ENCODE measurements at places on chromosomes 2 and 18.

GRCh38 chr2:54673501-54673998 lies 49.9 kb upstream of the EML6 start:
- no peak for DNase-seq

DNA sequence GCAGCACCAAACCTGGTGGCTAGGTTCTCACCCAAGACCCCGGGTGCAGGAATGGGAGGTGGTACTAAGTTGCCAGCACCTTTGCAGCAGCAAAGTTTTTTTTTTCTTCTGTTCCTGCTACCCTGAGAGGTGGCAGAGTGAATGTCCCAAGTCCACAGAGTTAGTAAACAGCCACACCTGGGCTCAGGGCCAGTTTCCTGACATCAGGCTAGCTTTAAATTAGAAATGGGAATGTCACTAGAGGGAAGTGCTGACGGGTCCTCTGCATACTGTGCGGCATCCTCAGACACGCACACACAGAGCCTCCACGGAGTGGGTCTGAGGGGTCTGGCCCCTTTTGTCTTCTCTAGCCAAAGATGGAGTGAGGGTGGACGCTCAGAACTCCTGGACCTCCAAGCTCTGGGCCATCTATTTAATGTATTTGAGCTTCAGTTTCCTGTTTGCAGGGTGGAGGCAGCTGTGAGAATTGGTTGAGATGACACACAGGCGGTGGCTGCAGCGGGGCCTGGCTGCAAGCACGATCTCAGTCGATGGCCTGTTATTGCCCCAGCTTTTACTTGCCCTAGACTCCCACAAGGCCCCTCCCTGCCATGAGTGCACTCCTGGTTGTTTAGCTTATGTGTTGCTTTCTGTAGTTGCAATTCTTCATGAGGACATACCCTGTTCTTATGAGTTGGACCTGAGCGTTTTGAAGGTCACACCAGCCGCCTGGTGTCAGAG lies 751.4 kb upstream of the HS6ST1 start:
- DNase-seq: no peak

GRCh38 chr2:237068005-237068576 lies 17.6 kb upstream of the COPS8 start:
- DNase-seq: no peak

DNA sequence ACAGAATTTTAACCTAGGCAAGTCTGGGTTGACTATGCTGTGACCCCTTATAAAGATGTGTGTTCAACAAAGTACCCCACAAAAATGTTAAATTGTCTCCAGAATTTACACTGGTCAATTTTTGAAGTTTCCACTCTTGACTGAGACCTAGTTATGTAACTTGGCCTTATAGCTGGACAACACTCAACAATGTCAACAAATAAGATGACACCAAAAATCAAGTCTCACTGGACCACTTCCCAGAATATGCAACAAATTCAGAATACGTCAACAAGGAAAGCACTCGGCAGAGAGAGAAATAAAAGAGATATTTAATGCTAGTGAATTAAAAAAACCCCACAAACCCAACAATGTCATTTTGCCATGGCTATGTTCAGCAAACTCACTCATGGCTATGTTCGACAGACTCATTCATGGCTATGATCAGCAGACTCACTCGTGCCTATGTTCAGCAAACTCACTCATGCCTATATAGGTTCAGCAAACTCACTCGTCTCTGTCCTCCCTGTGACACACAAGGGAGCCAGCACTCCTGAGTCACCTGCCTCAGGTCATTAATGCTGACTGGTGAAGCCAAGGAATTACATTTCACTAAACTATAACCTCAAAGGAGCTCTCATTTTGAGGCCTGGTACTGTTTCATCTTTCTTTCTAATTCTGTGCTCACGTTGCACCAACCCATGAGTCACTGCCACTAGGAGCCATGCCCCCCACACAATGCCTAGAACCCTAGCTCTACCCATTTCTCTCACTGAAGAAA lies 72.7 kb downstream of the PTPN2 start:
- DNase-seq: no peak

DNA sequence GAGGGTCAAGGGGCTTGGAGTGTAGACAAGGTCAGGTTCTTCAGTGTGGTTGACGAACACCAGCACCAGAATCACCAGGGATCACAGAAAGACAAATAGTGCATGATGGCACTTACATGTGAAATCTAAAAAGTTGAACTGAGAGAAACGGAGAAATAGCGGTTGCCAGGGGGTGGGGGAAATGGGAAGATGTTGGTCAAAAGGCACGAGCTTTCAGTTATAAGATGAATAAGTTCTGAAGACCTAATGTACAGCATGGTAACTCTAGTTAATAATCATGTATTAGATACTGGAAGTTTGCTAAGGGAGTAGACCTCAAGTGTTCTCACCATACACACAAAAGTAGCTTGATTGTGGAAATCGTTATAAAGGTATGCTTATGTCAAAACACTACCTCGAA lies 43.7 kb upstream of the DARS1 start:
- no peak for DNase-seq

- peak; percentile 29 for DNase-seq
Measured at GRCh38 chr2:210654091-210654490, 97.7 kb downstream of the CPS1 start.

DNA sequence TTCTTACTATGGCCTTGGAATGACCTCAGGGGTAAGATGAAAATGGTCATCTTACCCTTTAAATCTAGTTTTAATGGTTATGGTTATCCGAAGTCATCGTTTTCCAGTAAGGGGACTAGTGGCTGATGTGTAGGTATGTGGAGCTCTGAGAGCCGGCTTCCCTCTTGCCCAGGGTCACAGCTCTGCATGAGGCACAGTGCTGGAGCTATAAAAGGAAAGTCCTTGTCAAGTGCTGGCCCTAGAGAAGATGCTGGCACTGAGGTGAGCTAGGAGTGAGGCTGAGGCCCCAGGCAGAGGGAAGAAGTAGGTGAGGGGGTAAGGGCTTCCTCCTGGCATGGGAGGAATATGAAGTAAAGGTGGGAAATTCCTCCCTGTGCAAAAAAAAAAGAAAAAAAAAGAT lies 35.0 kb downstream of the SMARCAL1 start:
- DNase-seq: no peak

DNA sequence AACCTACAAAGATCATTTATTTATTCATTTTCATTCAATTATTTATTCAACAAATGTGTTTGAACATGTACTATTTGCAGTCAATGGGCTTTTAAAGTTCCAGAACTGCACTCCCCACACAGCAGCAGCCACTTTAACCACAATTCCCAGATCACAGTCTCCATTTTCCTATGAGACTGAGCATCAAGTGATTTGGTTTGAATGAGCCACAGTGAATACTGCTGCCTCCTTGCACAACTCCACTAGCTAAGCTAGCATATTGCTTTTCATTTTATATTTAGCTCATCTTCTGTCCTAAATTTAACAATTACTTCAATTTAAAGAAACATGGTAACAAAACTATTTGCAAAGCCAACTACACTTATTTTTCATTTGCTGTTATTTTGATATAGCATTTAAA lies 353.4 kb upstream of the VRK2 start:
- DNase-seq: no peak

- DNase-seq: no peak
Measured at GRCh38 chr2:117128461-117128860, 686.0 kb upstream of the DDX18 start.

DNA sequence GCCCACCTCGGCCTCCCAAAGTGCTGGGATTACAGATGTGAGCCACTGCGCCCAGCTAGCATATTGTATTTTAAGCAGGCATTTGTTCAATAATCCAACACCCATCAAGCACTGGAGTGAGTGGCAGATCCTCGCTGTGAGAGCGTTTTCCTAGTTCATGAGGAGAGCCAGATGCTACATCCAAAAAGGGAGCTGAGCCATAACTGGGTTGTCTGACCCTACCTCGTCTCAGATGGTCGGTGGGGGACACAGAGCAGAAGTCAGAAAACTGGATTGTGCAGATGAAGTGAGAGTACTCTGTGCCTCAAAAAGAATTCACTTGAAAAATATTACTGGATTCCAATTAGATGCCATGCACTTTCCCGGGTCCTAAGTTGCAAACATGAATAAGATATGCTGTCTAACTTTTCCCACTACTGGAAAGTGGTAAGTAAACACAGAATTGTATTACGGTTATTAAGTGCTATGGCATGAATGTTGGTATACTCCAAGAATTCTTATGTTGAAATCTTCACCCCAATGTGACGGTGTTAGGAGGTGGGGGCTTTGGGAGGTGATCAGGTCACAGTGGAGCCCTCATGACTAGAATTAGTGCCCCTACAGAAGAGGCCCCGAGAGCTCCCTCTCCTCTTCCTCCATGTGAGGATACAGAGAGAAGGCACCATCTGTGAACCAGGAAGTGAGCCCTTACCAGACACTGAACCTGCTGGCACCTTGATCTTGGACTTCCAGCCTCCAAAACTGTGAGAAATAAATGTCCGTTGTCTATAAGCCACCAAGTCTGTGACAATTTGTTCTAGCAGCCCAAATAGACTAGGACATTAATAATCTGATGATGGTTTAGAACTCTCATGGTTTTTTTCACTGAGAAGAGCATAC lies 21.5 kb downstream of the SOWAHC start:
- DNase-seq: no peak

- DNase-seq: no peak
Measured at GRCh38 chr2:147030966-147031720, 813.7 kb upstream of the ACVR2A start.

DNA sequence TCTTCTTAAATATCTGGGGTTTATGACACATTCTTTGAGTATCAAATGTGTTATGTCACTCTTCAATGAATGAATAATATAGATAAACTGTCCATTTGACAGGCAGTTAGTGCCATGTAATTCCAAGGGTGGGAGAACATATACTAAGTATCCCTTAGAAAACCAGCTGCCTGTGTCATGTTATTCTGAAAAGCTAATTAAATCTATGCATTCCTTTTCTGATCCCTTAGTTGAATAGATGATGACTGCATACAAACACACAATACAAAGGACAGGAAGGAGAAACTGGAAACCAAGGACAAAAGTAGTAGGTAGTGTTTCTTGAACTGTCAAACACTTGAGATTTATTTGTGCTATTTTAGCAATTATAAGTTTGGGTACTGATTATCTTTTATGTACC lies 8.3 kb downstream of the ARHGAP28 start:
- no peak for DNase-seq

DNA sequence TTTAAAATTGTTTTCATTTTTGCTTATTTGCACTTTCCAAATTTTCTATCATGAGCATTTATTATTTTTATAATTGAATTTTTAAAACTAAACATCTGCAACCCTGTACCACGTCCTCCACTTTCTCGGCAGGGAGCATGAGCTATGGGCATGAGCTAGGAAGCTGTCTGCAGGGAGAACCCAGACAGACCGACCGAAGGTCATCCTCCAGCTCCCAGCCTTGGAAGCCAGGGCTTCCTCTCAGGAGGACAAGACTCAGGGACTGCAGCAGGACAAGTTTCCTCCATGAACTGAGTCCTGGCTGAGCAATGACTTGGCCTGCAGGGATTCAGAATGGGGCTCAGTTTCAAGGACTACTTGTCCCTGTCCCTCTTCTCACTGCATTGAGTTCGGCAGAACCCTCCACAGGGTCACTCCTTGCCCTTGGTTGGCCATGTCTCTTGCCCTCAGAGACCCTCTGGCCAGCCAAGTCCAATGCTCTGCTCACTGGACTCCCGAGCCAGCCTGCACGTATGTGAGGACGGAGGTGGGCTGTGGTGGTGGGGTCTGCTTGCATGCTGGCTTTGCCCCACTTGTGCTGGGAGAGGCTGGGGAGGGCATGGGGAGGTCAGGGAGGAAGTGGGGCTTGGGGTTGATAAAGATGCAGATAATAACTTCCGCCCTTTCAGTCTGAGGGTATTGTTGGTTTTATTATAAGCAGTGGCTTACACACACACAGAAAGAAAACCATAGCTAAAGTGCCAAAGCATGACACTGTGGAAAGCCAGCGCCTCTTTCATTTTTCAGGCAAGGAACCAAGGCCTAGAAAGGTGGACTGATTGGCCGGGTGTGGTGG lies 6.6 kb downstream of the NMUR1 start:
- DNase-seq: no peak

DNA sequence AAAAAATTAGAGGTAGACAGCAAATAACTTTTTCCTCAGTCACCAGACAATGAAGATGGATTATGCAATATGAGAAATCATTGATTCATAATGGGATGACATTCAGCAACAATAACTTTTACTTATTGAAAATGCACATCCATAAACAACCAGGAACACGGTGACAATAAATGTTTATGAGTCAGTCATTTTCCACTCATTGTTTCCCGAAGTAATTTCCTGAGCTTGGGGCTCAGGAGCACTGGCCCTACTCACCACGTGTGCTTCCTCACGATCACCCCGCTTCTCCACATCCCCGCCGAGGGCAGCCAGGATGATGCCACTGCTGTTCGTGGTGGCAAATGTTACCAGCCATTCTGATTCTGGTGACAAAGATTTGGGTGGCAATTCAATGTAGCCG lies 156.3 kb downstream of the LAMA1 start:
- DNase-seq: no peak

GRCh38 chr18:73124175-73124574 lies 256.4 kb upstream of the NETO1 start:
- no peak for DNase-seq

- DNase-seq: no peak
Measured at GRCh38 chr2:7040547-7040946, 123.3 kb downstream of the RNF144A start.

DNA sequence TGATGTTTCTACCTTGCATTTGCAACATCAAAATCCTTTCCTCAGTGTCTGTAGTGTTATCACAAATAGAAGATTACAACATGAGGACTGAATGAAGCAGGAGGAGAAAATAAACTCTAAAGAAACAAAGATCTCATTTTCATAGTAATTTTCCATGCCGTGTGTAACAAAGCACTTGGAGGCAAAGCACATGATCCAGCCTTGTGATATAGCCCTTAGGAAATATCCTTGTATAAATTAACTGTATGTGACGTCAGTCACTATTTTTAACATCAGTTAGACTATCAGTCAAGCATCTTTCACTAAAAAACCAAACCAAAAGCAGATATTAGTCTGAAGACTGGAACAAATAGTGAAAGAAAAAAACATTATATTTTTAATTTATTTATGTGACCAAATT lies 492.1 kb upstream of the CNTNAP5 start:
- DNase-seq: no peak

DNA sequence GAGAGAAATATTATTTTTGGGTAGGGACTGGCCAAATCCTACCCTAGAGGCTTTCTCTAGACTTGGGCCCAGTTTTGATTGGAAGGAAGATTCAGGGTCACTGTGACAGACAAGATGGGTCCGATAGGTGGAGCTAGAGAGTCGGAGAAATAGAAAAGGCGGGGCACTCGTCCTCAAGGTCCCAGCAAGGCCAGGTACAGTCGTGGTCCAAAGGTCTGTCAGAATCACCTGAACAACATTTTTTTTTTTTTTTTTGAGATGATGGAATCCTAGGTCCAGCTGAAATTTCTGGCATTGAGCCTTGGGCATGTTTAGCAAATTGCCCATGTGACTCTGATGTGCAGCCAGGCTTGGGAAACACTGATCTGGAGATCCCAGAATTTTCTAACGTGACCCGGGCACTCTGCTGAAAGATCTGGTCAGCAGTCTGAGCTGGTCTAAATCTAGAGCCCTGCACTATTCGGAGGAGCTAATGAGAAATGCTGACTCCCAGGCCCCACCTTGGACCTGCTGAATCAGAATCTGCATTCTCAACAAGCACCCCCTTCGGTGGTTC lies 23.0 kb upstream of the NTSR2 start:
- DNase-seq: no peak

GRCh38 chr18:57275111-57275510 lies 77.2 kb upstream of the ST8SIA3 start:
- no peak for DNase-seq

- DNase-seq: no peak
Measured at GRCh38 chr2:39728941-39729351, 50.1 kb downstream of the THUMPD2 start.

GRCh38 chr2:42961961-42962360 lies 169.6 kb upstream of the HAAO start:
- DNase-seq: no peak

Data from HS-5 (cell line).